ENCODE measurements at places on chromosomes 2 and 18. TPM values are rescaled to one million over a fixed set of nuclear protein-coding genes. Genes with fewer than 3 reads are reported as not detected.

- H3K4me3 ChIP-seq: no peak overlapping the region
- no peaks in the 10 kb centered on the region for H3K4me1 ChIP-seq
- DNase-seq: no peak
These were observed 184.1 kb upstream of the KYNU start for GRCh38 chr2:142693171-142693950.

DNA sequence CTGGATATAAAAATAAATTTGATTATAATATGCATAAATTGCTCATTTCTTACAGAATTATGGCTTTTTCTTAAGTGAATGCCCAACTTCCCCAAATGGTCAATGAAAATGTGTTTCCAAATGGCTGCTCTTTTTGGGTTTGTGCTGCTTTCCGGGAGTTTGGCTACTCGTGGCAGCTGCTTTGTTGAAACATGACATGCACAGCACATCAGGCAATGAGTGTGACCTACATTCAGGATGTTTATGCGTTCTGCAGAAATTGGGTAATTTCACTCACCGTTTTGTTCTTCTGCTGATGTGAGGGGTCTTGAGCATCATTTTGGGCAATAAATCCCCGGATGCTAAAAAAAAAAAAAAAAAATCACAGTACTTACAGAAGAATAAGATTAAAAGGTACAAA lies 825.0 kb upstream of the KLHL29 start:
- H3K27me3 ChIP-seq: no peaks in the 10 kb centered on the region
- no peaks in the 10 kb centered on the region for H3K36me3 ChIP-seq

DNA sequence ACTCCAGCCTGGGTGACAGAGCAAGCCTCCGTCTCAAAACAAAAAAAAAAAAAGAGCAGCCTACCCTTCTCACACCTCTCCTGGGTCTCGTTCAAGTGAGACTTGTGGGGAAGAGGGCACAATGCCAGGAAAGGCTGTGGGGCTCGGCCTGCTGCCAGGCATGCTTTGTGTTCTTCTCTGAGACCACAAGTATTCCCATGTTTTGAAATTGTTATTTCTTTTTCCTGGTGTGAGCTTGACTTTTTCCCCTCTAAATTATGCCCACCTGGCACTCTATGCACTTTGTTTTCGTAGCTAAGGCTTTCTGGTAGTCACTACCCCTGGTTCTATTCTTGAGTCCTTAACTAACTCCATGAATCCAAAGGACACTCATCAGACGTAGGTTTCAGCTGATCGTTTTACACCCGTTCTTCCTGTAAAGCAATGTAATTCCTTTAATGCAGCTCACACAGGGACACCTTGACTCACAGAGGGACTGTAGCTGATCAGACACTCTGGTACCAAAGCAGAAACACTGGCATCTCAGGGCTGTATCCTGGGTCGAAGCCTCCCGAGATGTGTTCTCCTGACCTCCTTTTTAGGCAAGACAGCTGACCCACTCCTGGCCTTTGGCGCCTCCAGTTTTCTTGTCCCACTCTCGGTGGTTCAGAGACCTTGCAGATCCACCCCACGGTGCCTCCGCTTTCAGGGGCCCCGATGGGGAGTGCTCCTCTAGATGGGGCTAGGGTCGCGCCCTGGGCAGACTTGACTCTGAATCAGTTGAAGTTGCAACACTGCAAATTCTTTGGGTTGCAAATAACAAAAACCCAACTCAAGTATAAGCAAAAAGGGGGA lies 193.3 kb upstream of the AGAP1 start:
- no peaks in the 10 kb centered on the region for H3K4me1 ChIP-seq
- H3K4me3 ChIP-seq: no peak overlapping the region
- peaks cover 25% of the 10 kb centered on the region for H3K27me3 ChIP-seq

DNA sequence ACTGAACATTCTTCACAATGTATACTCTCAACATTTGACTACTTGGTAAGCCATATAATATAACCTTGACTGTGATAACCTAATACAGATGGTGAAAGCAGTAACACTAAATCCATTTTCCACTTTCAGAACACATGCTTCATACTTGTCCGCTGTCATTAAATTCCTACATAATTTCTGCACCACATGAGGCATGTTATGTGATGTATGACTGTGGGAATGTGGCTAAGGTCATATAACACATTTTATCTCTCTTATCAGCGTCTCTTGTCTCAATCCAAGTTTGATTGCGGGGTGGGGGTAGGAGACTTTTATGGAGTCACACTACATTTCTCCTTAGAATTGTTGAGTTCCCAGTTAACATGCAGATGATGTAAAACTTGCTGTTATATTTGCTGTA lies 110.9 kb downstream of the MTCL1 start:
- peak; percentile 77 for DNase-seq
- peaks cover 33% of the 10 kb centered on the region for H3K4me1 ChIP-seq
- no peaks in the 10 kb centered on the region for H3K27me3 ChIP-seq
- H3K27ac ChIP-seq: peak overlapping the region; percentile 17
- peaks cover 39% of the 10 kb centered on the region for H3K36me3 ChIP-seq

GRCh38 chr2:205692104-205692503 lies 9.8 kb downstream of the NRP2 start:
- no peak overlapping the region for H3K4me3 ChIP-seq
- peaks cover 51% of the 10 kb centered on the region for H3K4me1 ChIP-seq
- DNase-seq: peak; percentile 76
- H3K27ac ChIP-seq: no peak overlapping the region

GRCh38 chr2:181581534-181581933 lies 75.4 kb downstream of the CERKL start:
- H3K4me3 ChIP-seq: no peak overlapping the region
- no peak overlapping the region for H3K27ac ChIP-seq
- H3K27me3 ChIP-seq: peaks cover 4% of the 10 kb centered on the region
- no peaks in the 10 kb centered on the region for H3K4me1 ChIP-seq
- H3K36me3 ChIP-seq: no peaks in the 10 kb centered on the region

DNA sequence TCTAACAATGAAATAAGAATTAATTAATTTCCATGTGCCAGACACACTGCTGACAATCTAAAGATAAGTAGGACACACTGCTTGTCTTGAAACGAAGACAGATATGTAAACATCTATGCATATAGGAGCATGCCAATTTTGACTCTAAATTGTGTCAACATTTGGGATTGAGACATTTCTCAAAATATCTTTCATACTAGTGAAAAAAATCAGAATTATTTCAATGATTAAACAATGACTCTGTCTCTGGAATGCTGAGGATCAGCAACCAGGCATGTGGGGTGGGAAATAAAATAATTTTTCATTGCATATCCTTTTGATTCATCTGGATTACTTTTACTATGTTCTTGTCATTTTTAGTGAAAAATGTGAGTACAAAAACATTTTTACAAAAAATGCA lies 262.6 kb upstream of the SYT4 start:
- no peaks in the 10 kb centered on the region for H3K27me3 ChIP-seq
- no peak overlapping the region for H3K4me3 ChIP-seq
- peaks cover 3% of the 10 kb centered on the region for H3K4me1 ChIP-seq
- H3K36me3 ChIP-seq: no peaks in the 10 kb centered on the region
- no peak overlapping the region for H3K27ac ChIP-seq

Gene LOXHD1
- not detected for total RNA-seq

Gene VIT
- total RNA-seq: not detected

Gene CAD
- 50.7 TPM for total RNA-seq

All from astrocyte (in vitro differentiated cells and primary cell).